ENCODE measurements at places on chromosomes 16 and 17.
A peak's percentile ranks its signal among the peaks of the same experiment; 100 is the strongest.

GRCh38 chr17:38419508-38419981, 8.7 kb upstream of the ARHGAP23 start:
- DNase-seq: no peak

DNA sequence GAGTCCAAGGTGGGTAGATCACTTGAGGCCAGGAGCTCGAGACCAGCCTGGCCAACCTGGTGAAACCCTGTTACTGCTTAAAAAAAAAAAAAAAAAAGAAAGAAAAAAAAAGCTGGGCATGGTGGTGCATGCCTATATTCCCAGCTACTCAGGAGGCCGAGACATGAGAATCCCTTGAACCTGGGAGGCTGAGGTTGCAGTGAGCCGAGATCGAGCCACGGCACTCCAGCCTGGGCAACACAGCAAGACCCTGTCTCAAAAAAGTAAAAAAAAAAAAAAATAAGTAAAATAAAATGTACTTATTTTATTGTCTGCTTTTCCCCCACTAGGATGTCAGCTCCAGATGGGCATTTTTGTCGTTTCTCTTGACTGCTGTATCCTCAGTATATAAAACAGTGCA, 107.7 kb downstream of the ABCC1 start:
- DNase-seq: no peak

GRCh38 chr16:57413733-57414132, 9.2 kb downstream of the CCL17 start:
- no peak for DNase-seq

- DNase-seq: no peak
Observed at GRCh38 chr16:4314532-4315185, 1.2 kb upstream of the GLIS2 start.

DNA sequence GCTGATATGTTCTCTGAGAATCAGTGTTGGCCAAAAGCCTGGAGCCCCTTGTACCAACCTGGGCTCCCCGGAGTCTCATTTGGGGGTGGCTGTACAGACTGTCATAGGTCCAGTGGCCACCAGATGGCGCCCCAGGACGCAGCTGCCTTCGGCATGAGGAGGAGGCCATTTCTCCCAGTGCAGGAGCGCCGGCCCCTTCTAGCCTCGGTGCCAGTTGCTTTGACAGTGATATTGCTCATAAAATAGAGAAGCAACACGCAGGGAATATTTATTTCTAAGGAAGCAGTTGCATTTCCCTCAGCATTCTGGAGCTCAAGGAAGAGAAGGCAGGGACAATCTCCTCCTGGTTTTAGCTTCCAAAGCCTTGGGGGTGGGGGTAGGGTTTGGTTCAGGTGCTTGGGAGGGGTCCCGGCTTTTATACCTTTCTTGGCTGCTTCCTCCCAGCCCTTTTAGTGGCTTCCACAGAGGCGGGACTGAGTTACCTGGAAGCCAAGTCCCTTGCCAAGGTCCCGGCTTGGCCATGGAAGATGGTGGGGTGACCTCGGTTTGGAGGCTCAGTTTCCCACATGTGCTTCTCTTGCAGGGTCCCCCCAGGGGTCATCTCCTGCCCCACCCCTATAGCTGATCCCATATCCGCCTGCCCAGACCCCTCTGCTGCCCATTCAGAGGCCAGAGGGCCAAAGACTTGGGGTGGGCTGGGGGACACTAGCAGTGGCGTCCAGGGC, 117.8 kb upstream of the CDC42EP4 start:
- DNase-seq: peak; percentile 93

DNA sequence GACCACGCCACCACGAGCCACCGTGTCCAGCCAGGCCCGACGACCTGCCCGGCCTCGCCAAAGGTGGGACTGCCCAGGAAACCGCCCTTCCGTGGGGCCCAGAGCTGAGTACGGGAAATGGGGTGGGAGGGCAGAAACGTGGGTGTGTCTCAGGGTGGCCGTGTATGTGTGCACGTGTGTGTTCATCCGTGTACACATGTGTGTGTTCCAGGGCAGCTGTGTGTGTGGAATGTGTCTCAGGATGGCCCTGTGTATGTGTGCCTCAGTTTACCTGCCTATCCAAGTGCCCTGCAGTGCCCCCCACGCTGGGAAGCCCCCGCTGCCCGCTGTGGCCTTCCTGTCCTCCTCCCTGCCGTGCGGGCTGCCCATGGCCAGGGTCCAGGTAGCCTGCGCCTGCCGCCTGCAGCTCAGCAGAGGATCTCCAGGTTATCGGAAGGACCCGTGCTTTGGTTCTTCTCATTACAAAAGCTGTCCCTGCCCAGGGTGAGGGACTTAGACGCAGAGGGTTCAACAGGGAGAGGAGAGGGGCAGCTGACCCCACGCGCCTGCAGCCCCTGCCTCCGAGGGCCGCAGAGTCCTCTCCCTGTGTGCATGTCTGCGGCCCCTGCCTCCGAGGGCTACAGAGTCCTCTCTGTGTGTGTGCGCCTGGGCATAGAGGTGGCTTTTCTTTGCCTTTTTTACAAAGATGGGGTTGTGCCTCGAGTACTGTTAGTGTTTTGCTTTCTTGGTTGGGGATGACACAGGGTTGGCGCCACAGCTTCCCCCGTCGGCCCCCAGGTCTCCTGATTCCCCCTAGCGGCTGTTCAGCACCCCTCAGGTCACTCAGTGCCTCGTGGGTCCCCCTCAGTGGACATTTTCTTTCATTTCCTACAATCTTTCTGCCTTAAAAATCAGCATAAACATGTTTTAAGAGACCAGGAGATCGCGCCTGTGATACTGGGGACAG, 23.6 kb downstream of the ZNF469 start:
- DNase-seq: no peak

DNA sequence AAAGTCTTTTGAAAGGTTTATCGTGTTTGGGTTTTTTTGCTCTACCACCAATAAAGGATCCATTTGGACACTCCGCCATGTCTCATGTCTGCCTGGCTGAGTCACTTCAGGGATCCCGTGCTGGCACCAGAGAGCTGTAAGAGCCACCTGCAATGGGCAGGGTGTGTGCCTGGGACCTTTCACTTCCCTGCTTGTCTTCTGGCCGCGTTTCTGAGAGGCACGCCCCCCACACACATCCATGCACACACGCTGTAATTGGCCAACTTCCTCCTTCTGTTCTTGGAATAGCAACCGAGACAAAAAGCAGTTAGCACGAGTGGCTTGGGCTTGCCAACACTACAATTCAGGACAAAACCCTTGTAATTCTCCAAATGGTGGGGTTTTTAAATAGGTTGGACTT, 9.8 kb upstream of the SOST start:
- no peak for DNase-seq

DNA sequence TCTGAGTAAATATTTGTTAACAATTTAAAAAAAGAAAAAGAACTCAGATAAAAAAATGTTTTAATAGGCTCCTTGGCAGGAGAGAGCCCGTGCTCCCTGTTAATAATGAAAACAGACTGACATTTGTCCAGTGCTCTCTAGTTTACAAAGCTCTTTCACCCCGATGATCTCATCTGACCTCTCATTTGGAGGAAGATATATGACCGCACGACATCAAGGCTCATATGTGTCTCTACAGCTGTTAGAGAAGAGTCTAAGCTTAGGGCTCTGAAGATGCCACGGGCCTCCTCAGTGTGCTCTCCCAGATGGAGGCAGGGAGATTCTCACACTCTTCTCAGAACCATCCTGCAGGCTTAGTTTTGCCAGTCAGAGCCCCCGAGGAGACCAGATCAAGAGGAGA, 280.8 kb upstream of the IRX5 start:
- no peak for DNase-seq

All from activated naive CD4-positive, alpha-beta T cell (primary cell).